Activated CD4-positive, alpha-beta T cell treated with anti-CD3 and anti-CD28 coated beads, Interleukin-2, Interleukin-6, amounts not matched to agents 100 ng/mL and 50 ng/mL, durations not matched to agents 16 hours and 8 hours (primary cell): ENCODE measurements at places on chromosomes 2 and 18.

- no peak for DNase-seq
These were observed 1.8 kb downstream of the DYSF start for GRCh38 chr2:71455011-71455740.

GRCh38 chr2:32727157-32727556 is 99.3 kb downstream of the TTC27 start:
- no peak for DNase-seq

GRCh38 chr2:173941567-173941966 is 23.6 kb downstream of the SP3 start:
- no peak for DNase-seq

DNA sequence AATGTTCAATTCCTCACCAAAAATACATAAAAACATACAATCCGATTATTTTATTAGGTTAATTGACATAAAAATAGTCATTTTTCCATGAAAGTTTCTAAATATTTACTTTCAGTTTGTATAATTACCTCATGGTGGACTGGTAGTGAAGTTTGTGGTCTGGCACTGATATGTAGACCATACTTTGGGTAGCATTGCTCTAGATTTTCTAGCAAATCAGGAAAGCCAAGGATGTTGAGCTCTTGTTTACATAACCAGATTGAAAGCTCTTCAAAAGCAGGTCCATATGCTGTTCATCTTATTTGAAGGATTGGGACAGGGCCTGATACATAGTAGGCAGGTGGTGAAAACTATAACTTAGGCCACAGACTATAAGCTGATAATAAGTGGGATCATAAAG is 61.8 kb downstream of the COMMD1 start:
- DNase-seq, result no peak
